ENCODE measurements at places on chromosomes 4 and X.

GRCh38 chr4:912548-913279 lies 19.4 kb downstream of the GAK start:
- peak; percentile 44 for DNase-seq

GRCh38 chr4:13917015-13917414 lies 289.5 kb upstream of the BOD1L1 start:
- DNase-seq, result no peak

GRCh38 chrX:49912086-49912485 lies 10.3 kb upstream of the CLCN5 start:
- DNase-seq, result no peak

DNA sequence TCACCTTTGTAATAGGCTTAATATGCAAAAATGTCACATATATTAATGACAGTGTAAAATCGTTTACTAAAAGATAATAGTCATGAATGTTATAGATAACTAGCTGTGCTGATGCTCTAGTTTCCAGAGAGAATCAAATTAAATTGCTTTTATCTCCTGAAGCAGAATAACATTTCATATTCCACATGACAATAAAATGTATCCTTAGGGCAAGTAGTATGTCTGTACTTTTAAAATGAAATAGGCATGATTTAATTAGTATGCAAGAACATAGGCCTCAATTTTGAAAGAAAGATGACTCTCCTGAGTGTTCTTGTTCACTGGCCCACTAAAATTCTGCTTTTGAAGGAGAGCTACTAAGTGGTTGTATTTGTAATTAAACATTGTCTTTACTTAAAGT lies 1027.0 kb downstream of the ARAP2 start:
- DNase-seq, result no peak

- no peak for DNase-seq
Observed at GRCh38 chr4:137526681-137527080, 5.6 kb downstream of the PCDH18 start.

- DNase-seq, result no peak
Observed at GRCh38 chr4:1978226-1978625, 30.5 kb downstream of the NELFA start.

DNA sequence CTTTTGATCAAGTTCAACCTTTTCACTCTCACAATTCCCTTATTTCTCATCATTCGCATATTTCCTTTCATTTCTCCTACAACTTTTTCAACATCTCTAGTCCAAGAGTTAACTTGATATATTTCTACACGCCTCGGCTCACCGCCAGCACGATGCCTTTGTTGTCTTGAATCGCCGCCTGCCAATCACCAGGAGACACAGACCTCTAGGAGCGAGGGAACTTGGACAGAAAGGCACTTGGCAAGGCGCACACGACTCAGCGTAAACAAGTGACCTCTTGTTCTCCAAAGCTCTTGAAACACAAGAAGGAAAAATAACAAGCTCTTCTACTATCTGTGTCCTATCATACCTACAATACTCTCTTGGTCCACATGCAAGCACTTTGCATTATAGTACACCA lies 27.1 kb upstream of the RBMX start:
- no peak for DNase-seq

- no peak for DNase-seq
Observed at GRCh38 chr4:40939856-40940255, 190.1 kb downstream of the NSUN7 start.

All from lower lobe of right lung (tissue), 2 donors.